ENCODE measurements at places on chromosomes 5 and 9.

DNA sequence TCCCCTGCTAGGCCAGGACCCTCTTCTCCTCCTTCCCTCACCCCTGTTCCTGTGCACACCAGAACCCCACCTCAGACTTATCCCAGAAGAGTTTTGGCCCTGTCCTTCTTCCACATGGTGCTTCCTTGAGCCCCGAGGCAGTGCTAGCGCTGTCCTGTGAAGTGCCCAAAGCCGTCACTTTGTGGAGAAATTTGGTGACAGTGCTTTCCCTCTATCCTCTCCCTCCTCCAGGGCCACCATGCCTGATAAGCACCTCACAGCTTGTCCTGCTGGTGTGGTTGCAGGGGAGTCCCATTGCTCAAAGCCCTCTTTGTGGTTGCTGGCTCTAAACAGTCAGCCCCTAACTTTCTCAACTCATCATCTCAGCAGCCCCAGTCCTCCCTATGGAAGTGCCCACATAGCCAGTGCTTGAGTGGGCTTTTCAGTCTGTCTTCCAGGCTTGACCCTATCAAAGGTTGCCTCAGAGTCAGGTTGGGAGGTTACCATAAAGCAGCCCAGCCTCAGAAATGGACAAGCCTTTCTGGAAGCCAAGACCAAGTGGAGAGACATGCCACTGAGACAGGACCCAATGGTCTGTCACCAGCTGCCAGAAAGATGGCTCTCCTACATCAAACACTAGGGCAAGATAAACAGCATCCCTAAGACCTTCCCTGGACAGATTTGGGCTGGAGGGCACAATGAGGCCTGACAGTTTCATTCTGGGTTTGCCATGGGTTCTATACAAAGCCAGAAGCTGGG is 18.0 kb downstream of the IGIP start:
- DNase-seq, result no peak

GRCh38 chr5:168426864-168427172 is 59.5 kb upstream of the RARS1 start:
- DNase-seq, result no peak

DNA sequence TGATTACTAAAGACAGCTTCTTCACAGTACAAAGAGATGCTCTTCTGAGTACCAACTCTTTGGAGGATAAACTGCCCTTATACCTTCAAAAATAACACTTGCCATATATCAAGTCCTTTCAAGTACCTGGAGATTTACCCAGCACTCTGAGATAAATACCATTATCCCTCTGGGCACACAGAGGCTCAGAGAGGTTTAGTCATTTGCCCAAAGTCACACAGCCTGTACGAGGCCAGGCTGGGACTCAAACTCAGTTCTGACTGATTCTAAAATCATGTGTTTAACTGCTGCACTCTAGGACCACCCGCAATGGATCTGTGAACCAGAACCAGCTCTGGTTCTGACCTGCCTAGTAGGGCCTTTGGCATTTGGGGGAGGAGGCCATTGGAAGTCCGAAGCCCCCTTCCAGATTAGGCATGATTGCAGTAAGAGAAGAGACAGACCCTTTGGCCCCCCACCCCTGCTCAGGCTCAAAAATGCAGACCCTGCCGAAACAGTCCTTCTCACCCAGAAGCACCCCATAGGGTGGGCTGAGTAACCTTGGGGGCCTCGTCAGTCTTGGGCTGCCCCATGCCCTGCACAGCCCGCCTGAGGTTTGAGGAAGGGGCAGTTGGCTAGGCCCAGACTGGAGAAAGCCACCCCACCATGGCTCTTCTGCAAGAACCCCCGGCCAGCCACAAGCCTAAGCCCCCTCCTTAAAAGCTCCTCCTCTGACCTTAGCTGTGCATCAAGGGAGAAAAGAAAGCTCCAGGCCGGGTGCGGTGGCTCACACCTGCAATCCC is 32.8 kb upstream of the IL17B start:
- DNase-seq, result no peak

DNA sequence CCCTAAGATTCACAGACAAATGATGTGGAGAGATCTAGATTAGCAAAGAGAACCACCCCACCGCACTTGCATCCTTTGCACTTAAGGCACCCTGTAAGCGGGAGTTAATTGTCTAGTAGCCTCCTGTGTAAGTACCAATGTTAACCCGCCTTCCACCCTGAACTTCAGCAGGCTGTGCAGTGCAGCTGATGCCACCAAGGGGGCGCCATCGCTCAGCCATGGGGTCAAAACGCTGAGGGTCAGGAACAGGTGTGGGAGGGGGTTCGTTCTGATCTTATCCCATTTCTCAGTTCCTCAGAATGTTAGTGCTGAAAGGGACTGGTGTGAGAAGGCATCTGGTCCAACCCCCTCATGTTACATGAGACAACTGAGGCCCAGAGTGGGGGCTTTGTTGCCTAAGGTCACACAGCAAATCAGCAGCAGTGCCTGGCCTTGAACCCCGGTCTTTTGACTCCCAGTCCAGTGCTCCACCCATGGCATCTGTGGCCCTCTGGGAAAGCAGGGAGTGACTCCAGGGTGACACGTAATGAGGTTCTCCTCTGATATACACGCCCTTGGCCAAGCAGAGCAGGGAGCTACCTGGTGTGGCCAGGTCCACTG is 57.3 kb downstream of the CYFIP2 start:
- DNase-seq, result no peak

DNA sequence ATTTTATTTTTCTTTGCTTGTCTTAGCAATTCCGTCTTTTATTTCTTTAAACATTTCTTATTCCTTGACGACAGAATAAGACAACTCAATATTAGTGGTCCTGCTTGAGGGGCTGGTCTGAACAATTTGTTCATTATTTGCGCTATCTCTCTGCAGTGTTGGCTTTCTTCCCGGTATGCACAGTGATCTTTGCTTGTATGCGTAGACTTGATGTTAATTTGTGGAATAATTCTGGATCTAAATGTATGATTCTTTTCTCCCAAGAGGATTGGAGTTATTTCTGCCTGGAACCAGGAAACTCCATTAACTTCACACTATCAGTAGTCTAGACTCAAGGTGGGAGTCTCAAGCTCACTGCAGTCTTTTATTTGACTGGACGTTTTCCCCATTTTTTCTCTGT is 80.4 kb downstream of the KDM4C start:
- no peak for DNase-seq

GRCh38 chr9:37906312-37907239 is 2.6 kb upstream of the SLC25A51 start:
- no peak for DNase-seq

DNA sequence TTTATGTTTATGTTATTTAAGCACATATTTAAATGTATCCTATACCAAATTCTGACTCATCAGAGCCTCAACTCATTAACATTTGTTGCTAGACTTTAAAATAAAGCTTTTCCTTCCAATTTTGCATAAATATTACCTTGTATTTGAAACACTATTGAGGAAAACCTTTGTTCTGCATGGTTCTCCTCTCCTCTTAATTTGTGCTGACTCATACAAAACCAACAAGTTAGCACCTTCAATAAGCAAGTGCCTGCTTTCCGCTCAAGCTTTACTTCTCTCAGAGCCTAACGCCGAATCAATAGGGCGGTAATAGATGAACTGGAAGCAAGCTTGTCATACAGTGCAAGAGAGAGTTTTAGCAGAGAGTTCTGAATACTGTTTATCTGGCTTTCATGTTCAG is 7.9 kb downstream of the AMACR start:
- DNase-seq, result no peak

- no peak for DNase-seq
Observed at GRCh38 chr9:123662057-123662776, 267.7 kb downstream of the DENND1A start.
